ENCODE measurements at places on chromosomes 4 and X.
A peak's percentile ranks its signal among the peaks of the same experiment; 100 is the strongest.

GRCh38 chr4:14965071-14965470 is 37.2 kb upstream of the CPEB2 start:
- no peak for DNase-seq

- no peak for DNase-seq
These were observed at the start of gene PSAPL1 for GRCh38 chr4:7434766-7435150. PSAPL1 (minus strand) TSS chr4:7434930; CDS start chr4:7434879, 51 bp downstream.

DNA sequence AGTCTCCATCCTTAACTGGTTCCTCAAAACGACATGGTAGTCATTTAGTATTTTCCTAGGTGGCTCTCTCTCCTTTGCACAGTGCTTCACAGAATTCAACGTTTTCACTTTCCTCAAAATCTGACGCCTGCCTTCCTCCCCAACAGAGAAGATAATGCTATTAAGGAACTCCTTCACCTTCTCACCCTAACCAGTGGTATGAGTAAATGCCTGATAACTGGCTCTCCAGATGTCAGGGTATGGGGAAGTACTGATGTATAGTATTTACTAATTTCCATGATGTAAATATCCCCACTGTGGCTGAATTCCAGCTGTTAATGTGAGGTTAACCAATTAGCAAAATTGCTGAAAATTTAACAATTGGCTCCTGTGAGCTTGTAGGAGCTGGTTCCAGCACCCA is 28.8 kb upstream of the NSUN7 start:
- no peak for DNase-seq

DNA sequence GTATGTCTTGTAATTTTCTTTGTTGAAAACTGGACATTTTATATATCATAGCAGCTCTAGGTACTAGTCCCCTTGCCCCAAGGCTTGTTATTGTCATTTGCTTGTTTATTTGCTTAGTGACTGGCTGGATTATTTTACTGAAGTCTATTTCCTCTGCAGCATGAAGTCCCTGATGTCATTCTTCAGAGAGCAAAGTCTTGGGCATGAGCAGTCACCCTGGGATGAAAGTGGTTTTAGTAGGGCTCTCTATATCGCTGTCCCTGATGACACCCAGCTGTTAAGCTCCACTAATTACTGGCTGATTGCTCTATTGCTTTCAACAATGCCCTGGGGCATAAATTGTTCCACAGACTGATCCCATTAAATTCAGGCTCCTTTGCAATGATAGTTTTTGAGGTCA is 113.5 kb upstream of the USP9X start:
- DNase-seq, result no peak

DNA sequence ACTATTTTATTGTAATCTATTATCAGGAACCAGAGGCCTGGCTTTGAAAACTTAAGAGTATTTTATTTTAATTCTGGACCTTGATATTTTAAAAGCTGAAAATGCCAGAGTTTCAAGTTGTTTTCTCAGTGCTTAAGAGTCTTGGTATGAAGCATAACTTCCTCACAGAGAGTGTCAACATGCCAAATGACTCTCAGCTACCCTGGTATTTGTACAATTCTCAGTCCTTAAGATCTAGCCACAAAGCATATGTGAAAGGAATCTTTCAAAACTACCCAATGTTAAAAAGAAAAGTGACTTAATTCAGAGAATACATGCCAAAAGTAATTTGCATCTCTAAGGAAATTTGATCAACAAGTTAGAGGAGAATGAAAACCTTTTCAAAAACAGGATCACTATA is 171.9 kb downstream of the DKK2 start:
- DNase-seq, result no peak

GRCh38 chrX:143873343-143873742 is 10.5 kb upstream of the UBE2NL start:
- no peak for DNase-seq

DNA sequence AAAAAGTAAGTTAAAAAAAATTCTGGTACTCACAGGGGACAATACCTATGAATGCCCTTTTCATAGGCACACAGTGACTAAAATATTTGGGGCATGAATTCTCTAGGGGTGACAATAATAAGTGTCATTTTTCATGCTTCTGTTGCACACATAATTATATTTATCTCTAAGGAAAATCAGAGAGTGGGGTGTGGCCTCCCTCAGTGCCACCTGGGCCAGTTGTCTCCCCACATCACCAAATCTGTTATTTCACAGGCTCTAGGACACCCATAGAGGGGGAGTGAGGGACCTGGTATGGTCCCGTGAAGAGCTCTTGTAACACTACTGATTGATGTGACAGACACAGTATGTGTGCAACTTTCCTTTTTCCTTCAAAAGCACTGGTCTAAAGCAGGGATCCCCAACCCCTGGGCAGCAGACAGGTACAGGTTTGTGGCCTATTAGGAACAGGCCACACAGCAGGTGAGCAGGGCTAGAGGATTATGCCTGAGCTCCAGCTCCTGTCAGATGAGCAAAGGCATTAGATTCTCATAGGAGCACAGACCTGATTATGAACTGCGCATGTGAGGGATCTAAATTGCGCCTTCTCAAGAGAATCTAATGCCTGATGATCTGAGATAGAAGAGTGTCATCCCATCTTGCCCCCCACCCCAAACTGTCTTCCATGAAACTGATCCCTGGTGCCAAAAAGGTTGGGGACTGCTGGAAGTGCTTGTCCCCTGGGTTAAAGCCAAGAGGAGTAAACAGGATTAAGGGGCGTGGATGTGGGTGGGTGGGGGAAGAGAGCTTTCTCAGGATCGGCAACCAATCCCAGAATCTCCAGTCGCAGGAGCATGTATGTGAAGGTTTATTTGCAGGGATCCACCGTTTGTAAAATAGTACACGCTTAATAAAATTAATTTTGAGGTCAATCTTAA is 856 bp downstream of the SLC9B1 start:
- DNase-seq, result no peak

DNA sequence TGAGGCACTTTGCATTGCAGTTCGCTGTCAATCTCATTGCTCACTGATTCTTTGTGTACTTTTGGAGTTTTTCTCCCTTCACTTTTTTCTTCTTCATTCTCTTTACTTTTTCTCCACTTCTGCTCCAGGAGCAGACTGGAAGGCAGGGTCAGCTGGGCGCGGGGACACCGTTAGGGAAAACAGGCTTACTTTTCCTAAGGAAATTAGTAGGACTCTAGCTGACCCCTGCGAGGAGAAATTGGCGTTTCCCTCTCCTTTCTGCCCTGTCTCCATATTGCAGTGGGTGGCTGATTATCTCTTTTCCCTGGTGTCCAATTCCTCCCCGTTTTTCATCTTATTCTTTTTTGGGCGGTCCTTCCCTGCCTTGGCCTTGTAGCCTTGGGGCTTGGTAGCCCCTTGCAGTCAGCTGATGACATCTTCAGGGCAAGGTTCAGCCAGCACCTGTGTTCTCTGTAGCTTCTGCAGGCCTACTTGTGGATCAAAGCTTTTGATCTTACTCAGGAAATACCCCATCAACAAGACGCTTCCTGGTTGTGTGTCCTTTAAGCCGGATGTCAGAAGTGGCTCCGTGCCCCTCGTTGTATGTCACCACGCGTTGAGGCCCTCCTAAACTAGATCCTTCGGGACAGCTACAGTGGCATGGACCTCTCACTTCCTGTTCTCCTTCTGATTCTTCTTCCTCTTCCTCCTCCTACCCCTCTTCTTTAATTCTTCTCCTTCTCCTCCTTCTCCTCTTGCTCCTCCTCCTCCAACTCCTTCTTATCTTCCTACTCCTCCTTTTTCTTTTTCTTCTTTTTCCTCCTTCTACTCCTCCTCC is 36.1 kb downstream of the NBDY start:
- DNase-seq, result no peak

- no peak for DNase-seq
These were observed 69.0 kb upstream of the PSAPL1 start for GRCh38 chr4:7503559-7504249.

DNA sequence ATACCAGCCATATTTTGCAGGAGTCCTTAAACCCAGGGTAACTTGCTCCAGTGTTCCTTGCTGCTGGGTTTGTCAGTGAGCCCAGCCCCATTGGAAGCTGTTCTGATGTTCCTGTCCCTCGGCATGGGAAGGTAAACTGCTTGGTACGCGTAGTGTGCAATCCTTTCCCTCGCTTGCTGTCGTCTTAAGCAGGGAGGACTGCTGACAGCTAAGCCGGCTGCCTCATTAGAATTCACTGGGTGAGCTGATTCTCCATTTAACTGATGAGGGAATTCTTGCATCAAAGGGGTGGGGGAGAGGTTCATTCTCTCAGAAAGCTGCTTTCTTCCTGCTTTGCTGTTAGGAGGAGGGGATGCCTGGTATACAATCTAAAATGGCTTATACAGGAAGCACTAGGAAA is 164.6 kb downstream of the MID1IP1 start:
- DNase-seq, result no peak

DNA sequence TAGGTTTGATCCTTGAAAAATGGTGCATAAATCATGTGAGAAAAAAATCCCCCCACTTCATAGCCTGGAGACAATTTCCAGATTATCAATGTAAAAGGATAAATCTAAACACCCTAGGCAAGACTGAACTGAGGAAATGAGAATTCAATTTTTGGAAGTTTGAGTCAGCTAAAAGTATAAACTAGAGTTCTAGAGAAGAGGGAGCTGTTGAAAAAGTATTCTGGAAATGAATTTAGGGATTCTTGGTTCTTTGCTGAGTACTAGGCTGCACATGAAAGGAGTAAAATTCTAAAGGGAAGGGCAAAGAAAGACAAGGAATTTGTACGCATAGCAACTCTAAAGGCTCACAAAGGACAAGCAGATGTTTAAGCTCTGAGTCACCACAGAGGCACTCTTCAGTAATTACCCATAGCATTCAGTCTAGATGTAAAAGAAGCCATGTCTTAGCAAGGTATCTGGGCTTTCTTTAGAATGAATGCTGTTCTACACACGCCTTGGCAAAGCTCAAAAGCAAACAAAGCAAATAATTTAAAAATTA is 896.5 kb downstream of the PDHA2 start:
- no peak for DNase-seq

- DNase-seq, result no peak
These were observed 35.0 kb downstream of the DCX start for GRCh38 chrX:111376897-111377578.

GRCh38 chr4:41530741-41531140 is 7.2 kb upstream of the LIMCH1 start:
- DNase-seq, result no peak

DNA sequence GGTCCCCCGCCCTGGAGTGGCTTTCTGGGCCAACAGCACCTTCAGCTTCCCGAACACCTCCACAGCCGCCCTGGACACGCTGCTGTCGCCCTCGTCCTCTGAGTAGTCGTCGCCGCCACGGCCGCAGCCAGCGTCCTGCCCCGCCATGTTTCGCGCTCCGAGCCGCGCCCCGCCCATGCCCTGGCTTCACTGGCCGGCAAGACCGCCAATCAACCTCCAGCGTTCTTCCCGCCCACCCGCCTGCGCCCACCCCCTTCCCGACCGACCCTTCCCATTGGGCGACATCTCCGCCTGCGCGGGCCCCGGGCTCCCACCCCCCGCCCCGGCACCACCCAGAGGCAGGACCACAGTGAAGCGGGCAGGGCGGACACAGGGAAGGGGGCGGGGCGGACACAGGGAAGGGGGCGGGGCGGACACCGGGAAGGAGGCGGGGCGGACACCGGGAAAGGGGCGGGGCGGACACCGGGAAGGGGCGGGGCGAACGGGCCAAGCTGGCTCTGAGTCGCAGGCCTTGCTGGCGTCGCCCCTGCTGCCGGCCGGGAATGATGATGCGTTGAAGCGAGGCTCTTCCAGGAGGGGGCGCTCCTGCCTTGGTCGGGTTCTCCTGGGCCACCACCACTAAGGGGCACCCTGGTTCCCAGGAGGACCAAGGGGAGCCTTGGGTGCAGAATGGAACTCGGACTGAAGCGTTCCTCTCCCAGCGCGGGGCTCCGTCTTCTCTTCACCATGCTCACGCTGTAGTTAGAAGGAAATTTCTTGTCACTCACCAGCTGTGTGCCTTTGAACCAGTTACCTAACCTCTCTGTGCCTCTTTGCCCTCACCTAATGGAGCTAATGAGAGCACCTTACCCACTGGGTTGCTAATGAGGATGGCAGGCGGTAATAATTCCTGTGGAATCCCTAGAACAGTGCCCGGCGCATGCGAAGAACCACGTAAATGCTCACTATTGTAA is at the start of gene HAUS7:
HAUS7 (minus strand) TSS at position 166 of the 953 bp plus-strand sequence; CDS start at position 147, 19 bp downstream.
- peak; percentile 81 for DNase-seq

- DNase-seq, result no peak
These were observed 407.1 kb downstream of the ADAM29 start for GRCh38 chr4:175325230-175325629.

DNA sequence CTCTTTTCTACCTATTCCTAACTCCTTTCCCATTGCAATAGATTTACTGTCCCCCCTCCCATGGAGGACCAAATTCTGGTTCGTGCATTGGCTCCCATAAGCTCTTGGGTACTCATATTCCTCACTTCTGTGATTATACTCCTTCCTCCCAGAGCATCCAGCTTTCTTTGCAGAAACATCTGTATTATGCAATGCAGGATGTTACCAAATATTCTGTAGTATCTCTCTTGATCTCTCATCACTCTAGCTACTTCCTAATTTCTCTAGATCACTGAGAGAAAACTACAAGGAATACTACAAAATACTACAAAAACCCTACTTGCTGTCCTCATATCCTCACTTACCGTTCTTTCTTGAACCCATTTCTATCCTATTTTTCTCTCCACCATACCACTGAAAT is 395.9 kb upstream of the HS3ST1 start:
- DNase-seq, result no peak

- DNase-seq, result no peak
These were observed 69.3 kb downstream of the ABCB7 start for GRCh38 chrX:75086731-75087195.

- no peak for DNase-seq
These were observed 11.5 kb downstream of the PARM1 start for GRCh38 chr4:74944354-74944793.

GRCh38 chrX:25016361-25016671 is 551 bp upstream of the ARX start:
- DNase-seq, result no peak

- DNase-seq, result no peak
These were observed 31.7 kb upstream of the CLDN34 start for GRCh38 chrX:9935436-9935835.

GRCh38 chr4:134200811-134201215 is 776 bp downstream of the PABPC4L start:
- no peak for DNase-seq

Measured in stimulated activated CD4-positive, alpha-beta T cell treated with anti-CD3 and anti-CD28 coated beads, TNF-alpha, amount 100 ng/mL, for 4 hours (primary cell).